ENCODE measurements at places on chromosomes 6 and 20.
A peak's percentile ranks its signal among the peaks of the same experiment; 100 is the strongest.

GRCh38 chr6:25173951-25174474, 105.2 kb upstream of the CARMIL1 start:
- DNase-seq, result no peak

GRCh38 chr6:170022827-170023619, 267.9 kb downstream of the DLL1 start:
- DNase-seq, result no peak

GRCh38 chr6:44221291-44221960, 2.0 kb upstream of the SLC29A1 start:
- DNase-seq, result peak; percentile 85

DNA sequence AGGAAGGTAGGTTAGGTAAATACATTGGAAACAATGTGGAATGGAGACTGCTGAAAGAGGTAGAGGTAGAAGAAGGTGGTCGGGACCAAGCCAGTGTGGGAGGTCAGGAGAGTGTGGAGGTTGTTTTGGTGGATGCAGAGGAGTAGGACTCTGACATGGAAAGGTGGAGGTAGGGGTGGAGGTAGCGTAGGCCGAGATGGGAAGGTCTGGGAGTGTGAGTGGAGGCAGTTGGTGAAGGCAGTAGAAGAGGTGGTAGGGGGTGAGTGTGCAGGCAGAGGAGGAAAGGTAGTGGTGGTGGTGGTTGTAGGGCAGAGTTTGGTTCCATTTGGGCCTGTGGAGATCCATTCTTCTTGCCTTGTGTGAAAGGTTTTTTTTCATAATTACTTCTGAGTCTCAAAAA, 599.6 kb upstream of the FLRT3 start:
- no peak for DNase-seq

DNA sequence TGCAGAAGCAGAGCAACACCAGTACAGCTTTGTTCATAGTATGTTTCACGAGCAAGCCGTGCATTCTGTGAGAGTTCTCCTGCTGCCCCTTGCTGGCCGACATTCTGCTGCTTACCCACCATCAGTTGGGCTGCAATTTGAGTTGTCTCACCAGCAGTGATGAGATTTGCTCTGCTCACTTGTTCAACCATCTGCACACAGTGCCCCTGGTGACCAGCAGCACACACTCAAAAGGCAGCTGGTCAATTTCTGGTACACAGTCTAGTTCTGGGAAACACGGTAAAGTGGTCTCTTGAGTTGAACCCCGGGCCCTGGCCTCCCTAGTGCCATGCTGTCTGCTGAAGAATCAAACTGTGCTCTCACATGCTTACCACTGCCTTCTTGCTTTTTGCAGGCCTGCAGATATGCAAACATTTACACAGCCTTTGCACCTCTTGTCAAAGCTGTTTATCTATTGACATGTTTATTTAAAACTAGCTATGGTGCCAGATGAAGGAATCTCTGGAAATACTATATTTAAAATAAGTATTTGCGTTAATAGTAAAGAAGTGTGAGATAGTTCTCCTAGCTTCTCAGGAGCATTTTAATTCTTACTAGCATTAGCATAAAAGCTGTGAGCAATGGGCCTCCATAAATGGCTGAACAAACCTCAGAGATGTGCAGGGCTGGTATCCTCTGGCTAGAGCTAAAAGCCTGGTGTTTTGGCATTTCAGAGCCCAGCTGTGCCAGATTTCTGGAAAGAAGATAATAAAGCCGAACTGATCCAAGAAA, 234.3 kb downstream of the ARHGAP18 start:
- no peak for DNase-seq

DNA sequence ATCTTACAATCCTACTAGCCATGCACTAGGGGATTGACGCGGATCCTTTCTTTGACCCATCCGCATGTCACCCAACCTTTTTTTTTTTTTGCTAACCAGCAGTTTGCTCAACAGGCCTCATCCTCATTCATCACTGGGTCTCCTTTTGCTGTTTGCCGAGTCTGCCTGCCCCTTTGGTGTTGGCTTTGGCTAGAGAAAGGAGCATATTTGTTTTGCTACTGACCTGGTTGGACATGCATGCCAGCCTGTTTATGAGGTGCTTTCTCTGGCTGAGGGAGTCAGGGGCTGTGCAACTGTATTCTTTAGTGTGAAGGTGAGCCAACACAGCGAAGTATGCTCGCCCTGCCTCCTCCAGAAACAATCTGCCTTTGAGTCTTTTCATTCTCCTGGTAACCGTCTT, 40.2 kb downstream of the E2F3 start:
- DNase-seq, result no peak

DNA sequence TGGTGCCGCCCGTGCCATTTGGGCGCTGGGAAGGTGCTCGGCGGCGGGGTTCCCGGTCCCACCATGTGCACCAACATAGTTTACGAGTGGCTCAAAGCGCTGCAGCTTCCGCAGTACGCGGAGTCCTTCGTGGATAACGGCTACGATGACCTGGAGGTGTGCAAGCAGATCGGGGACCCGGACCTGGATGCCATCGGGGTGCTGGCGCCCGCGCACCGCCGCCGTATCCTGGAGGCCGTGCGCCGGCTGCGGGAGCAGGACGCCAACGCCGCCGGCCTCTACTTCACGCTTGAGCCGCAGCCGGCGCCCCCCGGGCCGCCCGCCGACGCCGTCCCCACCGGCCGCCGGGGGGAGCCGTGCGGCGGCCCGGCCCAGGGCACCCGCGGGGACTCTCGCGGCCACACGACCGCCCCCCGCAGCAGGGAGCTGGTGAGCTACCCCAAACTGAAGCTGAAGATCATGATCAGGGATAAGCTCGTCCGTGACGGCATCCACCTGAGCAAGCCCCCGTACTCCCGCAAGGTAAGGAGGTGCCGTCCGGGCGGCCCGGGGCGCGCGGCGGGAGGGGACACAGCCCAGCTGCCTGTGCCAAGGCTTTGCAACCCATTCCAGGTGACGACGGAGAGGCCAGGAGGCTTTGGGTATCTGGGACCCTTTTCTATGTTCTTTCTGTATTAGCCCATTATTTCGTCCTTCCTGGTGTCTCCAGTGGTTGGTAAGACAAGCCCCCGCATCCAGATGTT, 547 bp downstream of the SAMD5 start:
- peak; percentile 27 for DNase-seq

DNA sequence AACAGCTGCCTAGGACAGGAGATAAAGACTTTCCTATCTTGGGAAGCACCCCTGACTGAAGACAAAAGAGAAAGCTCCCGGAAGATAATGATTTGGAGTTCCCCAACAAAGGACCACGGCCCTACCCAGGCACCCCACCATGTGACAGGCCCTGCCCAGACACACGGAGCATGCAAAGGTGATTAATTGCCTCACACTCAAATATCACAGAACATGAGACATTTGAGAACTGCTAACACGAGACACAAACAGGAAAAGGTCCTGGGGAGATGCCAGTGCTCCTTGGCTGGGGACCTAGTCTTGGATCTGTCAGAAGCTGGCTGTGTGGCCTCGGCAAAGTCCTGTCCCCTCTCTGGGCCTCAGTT, 82.5 kb upstream of the PTPN1 start:
- no peak for DNase-seq

DNA sequence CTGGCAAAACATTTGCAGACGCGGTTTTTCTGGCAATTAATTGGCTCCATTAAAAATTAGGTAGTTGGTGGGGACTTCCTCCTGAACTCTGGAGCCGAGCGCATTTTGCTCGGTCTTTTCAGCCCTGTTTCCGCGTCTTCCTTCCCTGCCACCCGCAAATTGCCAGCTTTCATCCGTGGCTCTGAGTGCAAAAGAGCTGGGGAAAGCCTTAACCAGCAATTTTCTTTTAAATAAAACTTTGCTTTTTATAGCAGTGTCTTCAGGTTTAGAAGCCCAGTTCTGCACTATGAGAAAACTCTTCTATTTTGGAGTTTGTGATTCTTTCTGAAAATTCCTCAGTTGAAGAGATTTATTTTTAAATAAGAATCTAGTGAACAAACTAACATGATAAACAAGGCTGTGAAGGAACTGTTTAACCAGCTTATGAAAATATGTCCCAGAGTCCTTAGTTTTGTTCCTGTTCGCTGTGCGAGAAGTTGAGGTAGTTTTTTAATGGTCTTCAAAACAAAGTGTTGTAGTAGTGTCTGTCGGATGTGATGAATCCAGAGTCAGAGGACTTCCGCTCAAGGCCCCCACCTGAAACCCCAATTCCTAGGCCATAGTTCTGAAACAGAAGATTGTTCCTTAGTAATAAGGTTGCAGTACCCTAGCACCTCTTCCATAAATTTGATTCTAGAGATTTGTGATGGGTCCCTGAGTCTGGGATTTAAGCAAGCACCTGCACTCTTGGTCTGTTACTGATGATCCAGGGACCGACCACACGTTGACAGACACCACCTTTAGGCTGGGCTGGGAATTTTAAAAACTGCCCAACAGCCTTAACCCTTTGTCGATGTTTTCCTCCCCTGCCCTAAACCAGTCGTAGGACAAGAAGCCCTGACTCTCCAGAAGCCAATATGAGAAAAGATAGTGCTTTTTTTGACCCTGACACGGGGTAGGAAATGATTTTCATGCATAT, 950 bp downstream of the KCTD20 start:
- no peak for DNase-seq

GRCh38 chr6:49025273-49026240, 437.5 kb downstream of the MMUT start:
- no peak for DNase-seq
